ENCODE measurements at places on chromosomes 7 and 10. TPM values are rescaled to one million over a fixed set of nuclear protein-coding genes. Genes with fewer than 3 reads are reported as not detected.

Gene BLOC1S2
- total RNA-seq, result 45.4 TPM

DNA sequence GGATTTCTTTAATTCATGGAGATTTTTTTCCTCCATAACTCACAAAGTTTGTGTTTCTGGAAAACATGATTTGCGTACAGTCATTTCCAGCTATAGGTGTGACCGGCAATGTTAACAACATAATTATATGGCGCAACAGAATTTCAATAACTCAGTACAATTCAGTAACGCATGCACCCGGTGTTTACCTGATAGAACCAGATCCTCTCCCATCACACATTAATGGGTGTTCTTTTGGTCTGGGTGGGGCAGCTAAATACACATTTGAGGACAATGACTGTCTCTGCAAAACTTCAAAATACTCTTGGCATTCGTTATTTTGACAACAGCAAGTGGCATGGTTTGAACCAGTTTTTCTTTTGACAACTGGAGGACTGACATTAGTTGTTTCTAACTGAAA lies 102.3 kb downstream of the KLF6 start:
- H3K36me3 ChIP-seq, result no peaks in the 10 kb centered on the region
- no peaks in the 10 kb centered on the region for H3K27me3 ChIP-seq
- H3K27ac ChIP-seq, result no peak overlapping the region
- no peak for DNase-seq

- no peak for DNase-seq
- H3K36me3 ChIP-seq, result peaks cover 21% of the 10 kb centered on the region
- no peaks in the 10 kb centered on the region for H3K27me3 ChIP-seq
- H3K4me1 ChIP-seq, result peaks cover 16% of the 10 kb centered on the region
- no peak overlapping the region for H3K27ac ChIP-seq
- no peak overlapping the region for H3K4me3 ChIP-seq
Observed at GRCh38 chr10:101960879-101961395, 95.0 kb downstream of the ARMH3 start.

Gene CHAT
- not detected for total RNA-seq

DNA sequence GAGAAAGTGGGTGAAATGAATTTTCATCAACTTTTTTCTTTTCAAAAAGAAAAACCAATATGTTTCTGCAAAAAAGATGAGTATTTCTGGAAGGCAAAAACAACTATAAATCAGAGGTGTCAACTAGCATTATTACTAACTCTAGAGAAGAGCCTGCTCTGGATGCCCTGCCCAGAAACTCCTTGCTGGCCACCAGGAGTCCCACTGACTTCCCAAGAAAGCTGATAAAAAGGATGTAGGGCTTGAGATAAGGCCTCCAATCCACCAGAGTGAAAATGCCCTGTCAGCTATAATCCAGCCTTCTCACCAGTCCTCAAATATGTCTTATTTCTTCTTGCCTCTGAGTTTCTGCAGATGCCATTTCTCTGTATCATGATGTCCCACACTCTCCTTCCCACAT lies 16.7 kb upstream of the FZD1 start:
- H3K36me3 ChIP-seq, result no peaks in the 10 kb centered on the region
- H3K4me1 ChIP-seq, result no peaks in the 10 kb centered on the region
- H3K27ac ChIP-seq, result no peak overlapping the region
- no peak overlapping the region for H3K4me3 ChIP-seq

Gene GJD4
- not detected for total RNA-seq

Gene FRAT1
- total RNA-seq, result 15.1 TPM

Gene ARHGEF5
- 39.5 TPM for total RNA-seq

Gene SPAM1
- total RNA-seq, result not detected

Gene KLLN
- 0.71 TPM for total RNA-seq

DNA sequence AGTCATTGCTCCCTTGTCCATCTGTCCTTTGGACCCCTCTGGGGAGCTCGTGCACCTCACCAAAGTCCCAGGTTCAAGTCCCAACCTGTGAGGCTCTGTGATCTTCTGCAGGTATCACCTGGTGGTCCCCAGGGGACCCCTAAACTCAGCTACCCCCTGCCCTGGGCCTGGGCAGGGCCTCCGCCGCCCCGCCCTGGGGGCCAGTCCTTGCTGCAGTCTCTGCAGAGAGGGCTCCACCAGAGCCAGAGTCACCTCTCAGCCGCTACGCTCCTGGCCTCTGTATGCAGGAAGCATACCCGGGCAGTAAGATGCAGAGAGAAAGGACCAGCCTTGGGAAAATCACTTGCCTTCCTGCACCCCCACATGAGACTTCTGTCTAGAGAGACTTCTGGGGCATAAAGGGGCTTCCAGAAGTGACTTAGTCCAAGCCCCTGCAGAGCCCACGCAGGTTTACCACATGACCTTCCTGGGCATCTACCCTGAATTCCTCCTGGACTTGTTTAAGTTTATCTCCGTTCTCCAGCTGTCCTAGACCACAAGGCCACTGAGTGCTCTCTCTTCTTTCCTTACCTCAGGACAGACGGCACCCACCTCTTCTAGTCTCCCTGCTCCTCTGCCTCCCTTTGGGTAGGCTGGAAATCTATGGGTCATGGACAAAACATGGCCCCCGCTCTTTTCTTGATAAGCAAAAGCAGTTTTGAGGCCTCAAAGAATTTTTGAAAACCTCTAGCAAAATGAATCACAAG lies 21.2 kb downstream of the CALML5 start:
- no peak overlapping the region for H3K4me3 ChIP-seq
- no peaks in the 10 kb centered on the region for H3K36me3 ChIP-seq
- no peaks in the 10 kb centered on the region for H3K4me1 ChIP-seq
- no peaks in the 10 kb centered on the region for H3K27me3 ChIP-seq
- no peak overlapping the region for H3K27ac ChIP-seq
- no peak for DNase-seq

GRCh38 chr7:27161721-27162560 lies 3.4 kb downstream of the HOXA9 start:
- H3K27me3 ChIP-seq, result peaks cover 95% of the 10 kb centered on the region
- peak overlapping the region; percentile 63 for H3K4me3 ChIP-seq
- H3K36me3 ChIP-seq, result no peaks in the 10 kb centered on the region

All from lower lobe of right lung (tissue), 2 donors.